Aorta (tissue), 5 donors: ENCODE measurements at places on chromosomes 4 and X.

GRCh38 chr4:84231539-84232055, 267.5 kb downstream of the NKX6-1 start:
- DNase-seq: no peak

GRCh38 chr4:139247700-139248238, 32.3 kb downstream of the MGARP start:
- no peak for DNase-seq

GRCh38 chr4:52945326-52945898, 83.3 kb downstream of the RASL11B start:
- no peak for DNase-seq

- DNase-seq: peak; percentile 48
Observed at GRCh38 chr4:15719506-15719905, 16.6 kb downstream of the BST1 start.

DNA sequence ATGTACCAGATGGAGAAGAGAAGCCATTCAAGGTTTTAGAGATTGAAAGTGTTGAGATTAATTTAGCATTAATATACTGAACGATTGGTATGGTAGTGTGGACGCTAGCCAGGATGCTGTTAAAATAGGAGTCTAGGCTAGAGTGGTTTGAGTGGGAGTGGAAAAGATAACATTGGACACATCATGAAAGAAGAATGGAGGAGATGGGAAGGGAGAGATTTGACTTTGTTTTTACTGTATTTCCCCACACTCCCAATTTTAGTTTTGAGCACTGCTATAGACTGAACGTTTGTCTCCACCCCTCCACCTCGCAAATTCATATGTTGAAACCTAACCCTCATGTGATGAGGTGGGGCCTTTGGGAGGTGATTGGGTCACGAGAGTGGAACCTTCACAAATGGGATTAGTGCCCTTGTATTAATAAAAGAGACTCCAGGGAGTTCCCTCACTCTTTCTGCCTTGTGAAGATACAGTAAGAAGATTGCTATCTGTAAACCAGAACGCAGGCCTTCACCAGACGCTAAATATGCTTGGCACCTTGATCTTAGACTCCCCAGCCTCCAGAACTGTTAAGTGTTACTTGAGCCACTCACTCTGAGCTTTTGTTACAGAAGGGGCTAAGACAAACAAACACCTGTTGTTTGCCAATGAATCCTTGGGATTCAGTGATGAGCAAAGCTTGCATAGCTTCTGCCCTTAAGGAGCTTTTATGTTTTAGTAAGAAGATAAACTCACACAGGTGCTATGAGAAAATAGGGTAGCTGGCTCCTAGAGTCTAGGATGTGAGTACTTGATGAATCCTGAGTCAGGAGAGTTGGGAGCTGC, 25.8 kb downstream of the USP9X start:
- DNase-seq: no peak

GRCh38 chrX:149984411-149984810, 46.1 kb upstream of the EOLA2 start:
- DNase-seq: no peak

- DNase-seq: no peak
Observed at GRCh38 chr4:90990284-90990683, 863.1 kb downstream of the CCSER1 start.

- DNase-seq: no peak
Observed at GRCh38 chr4:72169861-72170260, 138.1 kb downstream of the NPFFR2 start.

DNA sequence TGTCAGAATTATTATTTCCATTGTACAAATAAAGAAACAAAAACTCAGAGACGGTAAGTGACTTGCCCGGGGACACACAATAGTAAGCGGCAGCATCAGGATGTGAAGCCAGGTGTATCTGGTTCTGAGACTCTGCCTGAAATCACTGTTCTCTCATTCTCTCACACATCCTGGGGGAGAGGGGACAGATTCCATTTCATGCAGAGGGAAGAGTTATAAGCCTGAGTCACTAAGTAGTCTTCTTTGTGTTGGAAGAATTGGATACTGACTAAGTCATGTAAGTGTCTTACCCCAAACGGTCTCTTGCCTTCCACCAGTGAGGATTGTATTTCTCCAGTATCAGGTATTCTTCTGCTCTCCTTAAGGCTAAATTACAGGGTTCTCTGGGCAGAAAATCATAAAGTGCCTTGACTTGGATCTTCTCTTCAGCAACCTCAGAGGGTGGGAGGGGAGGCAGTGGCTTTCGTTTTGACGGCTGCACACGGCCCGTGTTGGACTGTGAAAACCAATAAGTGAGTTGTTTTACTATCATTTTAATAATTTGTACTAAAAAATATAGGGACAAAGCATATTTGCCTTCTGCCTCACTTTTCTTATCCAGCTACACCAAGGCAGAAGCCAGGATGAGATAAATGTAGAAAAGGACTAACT, 21.9 kb downstream of the TXK start:
- DNase-seq: no peak

GRCh38 chr4:175421506-175421905, 390.6 kb downstream of the GPM6A start:
- no peak for DNase-seq

DNA sequence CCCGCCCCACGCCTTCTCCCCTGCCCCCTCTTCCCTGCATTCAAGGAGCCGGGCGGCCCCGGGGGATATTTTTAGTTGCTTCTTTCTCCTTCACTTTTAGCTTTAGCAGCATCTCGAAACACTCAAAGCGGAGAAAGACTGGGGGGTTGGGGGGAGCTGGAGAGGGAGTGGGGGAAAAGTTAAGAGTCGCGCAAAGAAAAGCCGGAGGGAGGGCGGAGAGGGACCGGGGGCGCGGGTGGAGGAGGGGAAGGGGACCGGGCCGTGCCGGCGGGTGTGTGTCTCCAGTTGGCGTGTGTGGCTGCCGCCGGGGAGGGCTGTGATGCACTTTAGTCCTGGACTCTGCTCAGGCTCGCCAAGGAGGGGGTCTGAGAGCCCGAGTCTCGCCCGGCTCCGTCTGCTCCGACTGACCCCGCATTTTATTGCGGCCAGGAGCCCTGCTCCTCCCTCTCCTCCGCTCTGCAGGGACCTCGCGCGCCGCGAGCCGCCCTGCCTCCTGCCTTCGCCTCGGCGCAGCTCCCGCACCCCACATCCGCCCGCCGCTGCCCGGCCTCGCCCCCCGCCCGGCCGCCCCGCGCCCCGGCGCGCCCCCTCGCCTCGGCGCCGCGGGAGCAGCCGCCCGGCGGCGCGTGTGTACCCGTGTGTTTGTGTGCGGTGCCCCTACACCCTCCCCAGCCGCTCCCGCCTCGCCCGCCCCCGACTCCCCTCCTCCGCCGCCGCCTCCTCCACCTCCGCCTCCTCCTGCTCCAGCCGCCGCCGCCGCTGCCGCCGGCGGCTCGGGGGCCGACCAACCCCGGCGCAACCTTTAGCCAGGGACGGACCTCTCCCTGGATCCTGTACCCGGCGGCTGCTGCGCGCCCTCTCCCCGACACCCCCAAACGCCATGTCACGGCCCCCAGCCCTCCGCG, 1.4 kb downstream of the ZNF827 start:
- peak; percentile 86 for DNase-seq

GRCh38 chr4:185786422-185786821, 25.6 kb downstream of the SORBS2 start:
- no peak for DNase-seq

- no peak for DNase-seq
Observed at GRCh38 chrX:130658310-130658709, 244.7 kb downstream of the ENOX2 start.
